ENCODE measurements at places on chromosomes 3 and 15.

DNA sequence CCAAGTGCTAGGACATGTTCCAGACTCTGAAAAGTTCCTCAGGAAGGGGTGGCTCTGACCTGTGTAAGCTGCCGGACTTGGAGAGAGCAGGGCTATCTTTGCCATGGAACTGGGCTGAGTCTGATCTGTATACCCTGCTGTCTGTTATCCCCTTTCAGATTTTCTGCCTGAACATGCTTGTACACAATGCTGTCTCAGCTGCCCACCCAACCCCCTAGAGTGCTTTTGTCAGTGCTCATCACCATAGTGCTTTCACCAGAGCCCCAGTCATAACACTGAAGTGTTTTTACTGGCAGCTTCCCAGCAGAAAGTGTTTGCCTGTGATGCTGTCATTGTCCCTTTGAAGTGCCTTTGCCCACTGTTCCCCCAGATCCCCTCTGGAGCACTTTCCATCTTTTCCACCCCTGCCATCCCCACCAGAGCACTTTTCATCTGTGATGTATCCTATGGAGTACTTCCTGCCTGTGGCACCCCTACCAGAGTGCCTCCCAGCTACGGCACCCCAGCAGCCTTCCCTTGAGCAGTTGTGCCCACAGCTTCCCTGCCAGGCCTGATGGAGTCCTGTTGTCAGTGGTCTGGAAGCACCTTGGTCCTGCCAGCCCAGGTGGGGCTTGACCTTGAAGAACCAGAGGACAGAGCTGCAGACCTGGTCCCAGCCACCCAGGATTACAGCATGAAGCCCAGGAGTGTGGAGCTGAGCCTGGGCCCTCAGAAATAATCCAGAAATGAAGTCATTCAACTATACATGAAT lies 397.7 kb downstream of the DIPK2A start:
- DNase-seq: no peak

DNA sequence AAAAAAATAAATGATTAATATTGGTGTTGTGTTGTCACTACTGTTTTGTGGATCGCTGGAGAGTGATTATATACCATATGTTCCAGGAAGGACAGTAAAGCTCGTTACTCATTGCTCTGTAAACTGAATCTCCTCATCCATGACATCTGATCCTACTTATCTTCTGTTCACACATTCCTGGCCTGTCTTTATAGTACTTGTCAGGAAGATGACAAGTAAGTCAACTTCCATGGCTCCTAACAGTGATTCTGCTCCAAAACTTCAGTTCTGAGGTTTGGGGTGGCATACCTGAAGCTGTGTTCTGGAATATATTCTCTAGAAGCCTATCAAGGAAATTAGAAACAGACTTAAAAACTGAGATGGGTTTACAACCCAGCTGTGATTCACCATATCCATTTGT lies 288.9 kb downstream of the ZBBX start:
- DNase-seq: no peak

- DNase-seq: no peak
These were observed 27.9 kb downstream of the TM4SF4 start for GRCh38 chr3:149502438-149502837.

DNA sequence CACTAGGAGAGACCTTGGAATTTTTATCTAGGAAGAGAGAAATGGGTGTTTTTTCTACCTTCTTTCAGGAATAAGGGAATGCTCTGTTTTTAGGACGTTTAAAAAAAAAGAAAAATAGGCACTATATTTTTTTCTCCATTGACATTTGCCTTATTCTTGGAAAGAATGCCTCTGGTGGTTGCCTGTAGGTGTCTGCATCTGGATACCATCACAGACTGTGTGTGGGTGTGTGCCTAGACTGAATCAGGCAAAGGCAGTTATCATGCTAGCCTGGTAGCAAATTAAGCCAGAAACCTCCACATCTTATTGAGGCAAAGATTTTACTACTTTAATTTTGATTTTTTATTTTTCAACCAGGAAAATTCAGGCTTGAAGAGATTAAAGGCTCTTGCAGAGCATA lies 513.6 kb upstream of the KCNMB2 start:
- no peak for DNase-seq

DNA sequence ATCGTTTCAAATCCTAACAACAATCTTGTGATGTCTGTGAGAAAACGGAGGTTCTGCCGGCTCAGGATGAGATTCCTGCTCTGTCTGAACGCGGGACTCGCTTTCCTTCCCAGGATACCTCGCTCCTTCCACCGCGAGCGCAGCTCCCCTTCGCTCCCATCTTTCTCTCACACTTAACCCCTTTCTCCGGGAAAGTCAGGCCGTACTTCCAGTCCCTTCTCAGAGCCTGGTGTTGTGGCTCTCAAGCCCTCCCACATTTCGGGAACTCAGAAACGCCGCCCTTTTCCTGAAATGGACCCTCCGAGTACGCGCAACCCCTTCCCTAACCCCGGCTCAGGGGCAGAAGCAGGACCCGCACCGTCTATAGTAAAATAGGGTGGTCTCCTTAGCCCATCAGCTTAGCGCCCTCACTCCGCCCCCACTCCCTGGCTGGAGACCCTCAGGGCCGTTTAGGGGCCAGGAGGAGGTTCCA lies 378 bp upstream of the FEM1B start:
- DNase-seq: no peak

DNA sequence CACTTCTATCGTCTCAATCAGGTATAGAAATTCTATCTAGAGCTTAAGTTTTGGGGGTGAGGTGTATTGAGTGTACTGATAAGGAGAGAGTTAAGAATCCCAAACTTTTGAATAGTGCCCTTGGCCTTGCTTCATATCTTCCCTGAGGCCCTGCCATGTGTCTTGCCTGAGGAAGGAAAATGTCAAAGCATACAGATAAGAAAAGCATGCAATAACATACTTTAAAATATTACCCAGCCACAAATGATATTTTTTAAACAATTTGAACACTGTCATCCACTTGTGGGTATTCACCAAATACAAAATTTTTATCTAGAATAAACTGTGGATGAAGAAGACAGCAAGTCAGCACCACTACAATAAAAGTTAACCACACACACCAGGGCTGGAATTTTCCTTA lies 631.0 kb upstream of the ALCAM start:
- no peak for DNase-seq

DNA sequence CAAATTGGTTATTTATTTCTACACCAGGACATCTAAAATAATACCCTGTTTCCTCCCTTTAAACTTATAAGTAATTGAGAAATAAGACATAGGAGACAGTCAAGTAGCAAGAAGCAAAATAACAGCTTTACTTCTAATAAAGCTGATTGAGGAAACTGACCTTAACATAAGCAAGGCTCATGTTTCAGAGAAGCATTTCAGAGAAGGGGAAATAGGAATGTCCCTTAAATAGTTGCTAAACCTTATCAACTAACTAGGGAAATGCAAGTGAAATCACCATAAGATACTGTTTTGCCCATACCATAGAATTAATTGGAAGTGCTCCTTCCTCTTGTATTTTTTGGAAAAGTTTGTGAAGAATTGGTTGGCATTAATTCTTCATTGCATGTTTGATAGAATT lies 84.9 kb downstream of the B3GALNT1 start:
- DNase-seq: no peak

DNA sequence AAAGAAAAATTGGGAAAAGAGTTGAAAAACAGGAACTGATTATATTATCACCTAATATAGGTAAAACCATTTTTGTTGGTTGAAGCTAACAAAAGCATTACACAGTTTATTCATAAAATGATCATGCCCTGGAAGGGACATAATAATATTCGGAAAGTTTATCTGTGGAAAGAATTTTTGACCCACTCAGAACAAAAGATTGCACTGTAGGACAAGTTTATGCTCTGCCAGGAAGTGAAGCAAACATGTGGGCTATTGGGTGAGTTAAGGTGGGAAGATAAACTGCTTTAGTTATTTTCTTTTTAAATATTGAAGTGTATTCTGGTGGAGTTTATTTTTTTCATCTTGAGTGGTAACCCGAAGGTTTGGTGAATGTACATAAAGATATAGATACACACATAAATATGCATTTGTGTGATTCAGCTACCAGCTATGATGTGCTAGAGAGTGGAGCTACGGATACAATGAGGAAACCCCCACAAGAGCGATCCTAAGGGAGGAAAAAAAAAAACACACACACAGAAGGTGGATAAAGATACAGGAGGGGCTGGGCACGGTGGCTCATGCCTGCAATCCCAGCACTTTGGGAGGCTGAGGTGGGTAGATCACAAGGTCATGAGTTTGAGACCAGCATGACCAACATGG lies 506.4 kb upstream of the THBS1 start:
- DNase-seq: no peak

- no peak for DNase-seq
These were observed 196.4 kb downstream of the GBE1 start for GRCh38 chr3:81565041-81565440.

DNA sequence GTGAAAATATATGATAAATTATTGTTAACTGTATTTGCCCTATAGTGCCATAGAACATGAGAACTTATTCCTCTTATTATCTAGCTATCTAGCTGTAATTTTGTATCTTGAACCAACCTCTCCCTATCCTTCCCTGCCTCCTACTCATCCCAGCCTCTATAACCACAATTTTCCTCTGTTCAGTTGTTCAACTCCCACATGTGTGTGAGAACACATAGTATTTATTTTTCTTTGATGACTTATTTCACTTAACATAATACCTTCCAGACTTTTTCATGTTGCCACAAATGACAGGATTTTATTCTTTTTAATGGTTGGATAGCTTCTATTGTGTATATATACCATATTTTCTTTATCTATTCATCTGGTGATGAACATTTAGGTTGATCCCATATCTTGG lies 85.4 kb upstream of the SUCLG2 start:
- DNase-seq: no peak

DNA sequence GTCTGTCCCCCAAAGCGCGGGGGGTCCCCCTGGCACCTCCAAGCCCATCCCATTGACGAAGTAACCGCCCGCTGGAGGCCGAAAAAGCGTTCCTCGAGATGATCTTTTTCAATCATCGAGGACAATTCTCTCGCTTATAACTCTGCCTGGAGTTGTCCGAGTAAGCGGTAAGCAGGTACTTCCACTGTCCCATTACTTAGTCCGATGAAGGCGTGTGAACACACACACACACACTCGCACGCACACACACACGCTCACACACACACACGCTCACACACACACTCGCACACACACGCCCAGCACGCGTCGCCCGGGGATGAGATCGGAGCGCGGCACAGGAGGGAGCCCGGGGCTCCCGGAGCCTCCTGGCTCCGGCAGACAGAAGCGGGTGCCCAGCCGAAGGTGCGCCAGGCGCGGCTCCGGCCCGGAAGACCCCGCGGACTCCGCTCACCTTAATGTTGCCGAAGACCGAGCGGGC lies 430 bp downstream of the SLCO2A1 start:
- no peak for DNase-seq

GRCh38 chr3:17730318-17730967 lies 12.0 kb downstream of the TBC1D5 start:
- no peak for DNase-seq

DNA sequence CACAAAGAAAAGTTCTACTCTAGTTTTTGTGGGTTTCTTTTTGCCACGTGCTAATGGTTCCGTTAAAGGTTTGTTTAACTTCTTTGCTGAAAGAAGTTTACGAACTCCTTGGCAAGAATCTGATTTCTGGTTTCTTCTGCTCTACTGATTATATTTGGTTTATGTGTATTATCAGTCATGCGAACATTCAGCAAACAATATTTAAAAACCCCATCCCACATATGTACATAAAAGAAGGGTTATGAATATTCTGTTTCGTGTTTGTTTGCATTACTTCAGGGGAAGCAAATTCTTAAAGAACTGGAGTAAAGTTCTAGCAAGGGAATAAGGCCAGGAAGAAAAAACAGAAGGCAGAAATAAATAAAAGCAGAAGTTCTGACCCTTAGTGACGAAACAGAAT lies 9.8 kb downstream of the LARS2 start:
- DNase-seq: no peak

GRCh38 chr3:65578861-65579260 lies 459.9 kb downstream of the MAGI1 start:
- DNase-seq: no peak

DNA sequence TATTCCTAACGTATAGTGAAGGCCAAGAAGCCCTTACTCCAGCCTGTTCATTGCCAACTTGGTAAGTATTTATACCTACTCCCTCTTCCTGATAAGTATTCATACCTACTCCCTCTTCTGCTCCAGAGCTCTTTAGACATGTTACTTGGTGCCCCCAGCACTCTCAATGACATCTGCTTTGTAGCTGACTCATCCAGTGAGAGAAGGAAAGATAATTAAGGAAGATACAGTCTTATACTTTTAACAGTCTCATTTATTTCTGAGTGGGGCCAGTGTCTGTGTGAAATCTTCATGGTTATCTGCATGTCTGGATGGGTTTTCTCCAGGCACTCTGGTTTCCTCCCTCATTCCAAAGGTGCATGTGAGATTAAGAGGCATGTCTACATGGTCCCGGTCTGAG lies 698.7 kb downstream of the FHIT start:
- DNase-seq: no peak

GRCh38 chr3:128736601-128737000 lies 10.6 kb downstream of the RAB7A start:
- no peak for DNase-seq

DNA sequence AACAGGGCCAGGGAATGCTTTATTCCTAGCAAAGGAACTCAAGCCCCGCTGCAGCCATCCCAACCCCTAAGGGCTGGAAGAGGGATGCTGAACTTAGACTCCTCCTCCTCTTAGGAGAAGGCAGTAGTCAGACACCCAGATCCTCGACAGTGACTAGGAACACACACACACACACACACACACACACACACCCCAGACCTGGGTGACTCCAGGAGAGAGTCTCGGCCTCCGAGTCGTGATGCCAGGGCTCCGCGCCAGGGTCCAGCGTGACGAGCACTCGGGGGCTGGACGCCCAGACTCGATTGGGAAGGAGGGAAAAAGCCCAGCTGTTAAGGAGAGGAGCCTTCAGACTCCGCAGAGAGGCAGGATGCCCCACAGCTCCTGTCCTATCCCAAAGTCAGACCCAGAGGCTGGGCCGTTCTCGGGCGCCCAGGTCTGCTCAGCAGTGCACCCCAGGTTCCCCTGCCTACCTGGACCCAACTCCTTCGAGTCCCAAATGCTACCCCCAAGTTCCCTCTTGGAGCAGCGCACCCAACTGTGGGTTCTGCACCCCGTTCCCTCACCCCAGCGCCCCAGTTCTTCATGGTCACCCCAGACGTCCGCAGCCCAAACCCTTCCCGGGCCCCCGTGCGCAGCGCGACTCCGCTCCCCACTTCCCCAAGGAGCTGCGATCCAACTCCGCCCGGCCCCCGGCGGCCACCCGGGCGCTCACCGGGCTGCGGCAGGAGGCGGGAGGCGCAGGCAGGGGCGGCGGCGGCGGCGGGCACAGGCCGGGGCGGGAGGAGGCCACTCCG lies 421 bp downstream of the BMF start:
- DNase-seq: no peak

- no peak for DNase-seq
These were observed 43.2 kb downstream of the NR2E3 start for GRCh38 chr15:71853543-71853942.

GRCh38 chr15:25715536-25716413 lies 147.4 kb downstream of the ATP10A start:
- DNase-seq: no peak

- DNase-seq: peak; percentile 23
These were observed 34.3 kb upstream of the PLSCR2 start for GRCh38 chr3:146503461-146504202.

GRCh38 chr15:64751464-64751863 lies 23.9 kb downstream of the RBPMS2 start:
- no peak for DNase-seq
